Stimulated activated CD8-positive, alpha-beta memory T cell treated with anti-CD3 and anti-CD28 coated beads, Interleukin-7, amount 100 ng/mL, for 48 hours (primary cell): ENCODE measurements at places on chromosomes 12 and 14.
A peak's percentile ranks its signal among the peaks of the same experiment; 100 is the strongest.

- no peak for DNase-seq
Measured at GRCh38 chr14:77186911-77187648, 5.5 kb downstream of the TMEM63C start.

GRCh38 chr14:100271247-100271939, 32.4 kb downstream of the YY1 start:
- no peak for DNase-seq

DNA sequence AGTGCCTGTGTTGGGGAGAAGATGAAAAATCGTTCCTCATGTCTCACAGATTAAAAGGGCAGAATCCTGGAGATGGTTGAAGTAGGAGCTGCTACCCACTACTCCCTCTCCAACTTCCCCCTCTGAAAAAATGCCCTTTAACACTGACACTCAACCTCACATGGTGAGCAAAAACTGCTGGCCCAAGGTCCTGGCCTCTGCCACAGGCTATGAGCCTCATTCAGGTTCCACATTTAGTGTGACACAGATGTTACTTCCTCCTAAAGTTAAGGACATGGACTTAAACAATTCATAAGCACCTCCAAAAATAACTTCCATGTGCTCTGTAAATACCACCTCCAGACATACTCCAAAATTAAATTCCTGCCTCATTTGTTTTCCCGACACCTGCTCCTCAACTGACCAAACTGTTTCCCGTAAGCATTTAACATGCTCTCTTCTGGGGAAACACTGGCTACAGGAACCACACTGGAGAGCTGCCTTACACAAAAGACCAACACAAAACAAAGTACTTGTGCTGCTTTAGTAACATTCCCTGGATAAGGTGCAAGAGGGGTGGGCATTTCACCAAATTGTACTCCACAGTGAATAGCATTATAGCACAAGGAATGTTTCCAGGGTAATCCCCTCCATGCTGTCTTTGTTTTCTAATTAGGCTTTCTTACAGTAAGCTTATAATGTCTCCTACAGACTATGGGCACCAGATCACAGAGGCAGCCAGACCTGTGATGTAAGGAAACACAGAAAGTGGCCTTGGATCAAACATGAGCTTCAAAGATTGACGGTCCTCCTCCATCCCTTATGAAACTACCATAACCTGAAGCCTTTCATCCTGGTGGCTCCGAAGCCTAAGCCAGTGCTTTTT, 57.0 kb downstream of the PHLDA1 start:
- DNase-seq, result no peak

DNA sequence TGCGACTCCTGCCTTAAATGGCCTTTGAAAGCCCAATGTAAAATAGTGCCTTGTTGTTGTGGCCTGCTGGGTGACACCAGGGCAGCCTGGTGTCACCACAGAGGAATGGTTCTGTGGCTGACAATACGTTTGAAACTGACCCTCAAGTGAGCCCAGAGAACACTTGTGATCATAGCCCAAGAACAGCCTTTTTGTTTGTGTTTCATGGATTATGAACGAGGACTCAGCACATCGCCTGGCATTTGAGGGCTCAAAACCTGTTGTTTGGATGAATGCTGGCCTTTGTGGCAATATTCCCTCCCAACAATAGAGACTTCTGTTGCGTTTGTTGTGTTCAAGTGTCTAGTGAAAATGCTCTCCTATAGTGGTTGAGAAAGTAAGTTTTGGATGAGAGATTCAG, 48.5 kb downstream of the TSPAN9 start:
- no peak for DNase-seq

DNA sequence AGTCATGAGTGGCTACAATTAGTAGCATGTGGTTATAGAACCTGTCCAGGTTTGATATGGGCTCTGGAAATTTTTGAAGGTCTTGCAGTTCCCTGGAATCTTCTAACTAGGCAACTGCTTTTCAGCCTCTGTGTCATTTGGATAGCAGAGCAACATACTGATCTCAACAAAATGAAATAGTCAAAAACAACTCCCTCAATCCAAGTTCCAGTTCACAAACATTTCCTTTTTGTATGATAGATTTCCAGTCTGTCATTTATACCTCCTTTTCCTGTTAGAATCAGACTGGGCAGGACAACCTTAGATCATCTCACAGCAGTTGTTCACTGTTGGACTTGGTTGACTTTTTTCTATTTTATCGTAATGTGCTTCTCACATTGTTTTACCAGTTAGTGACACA, 442.1 kb upstream of the PDE3A start:
- DNase-seq, result no peak

DNA sequence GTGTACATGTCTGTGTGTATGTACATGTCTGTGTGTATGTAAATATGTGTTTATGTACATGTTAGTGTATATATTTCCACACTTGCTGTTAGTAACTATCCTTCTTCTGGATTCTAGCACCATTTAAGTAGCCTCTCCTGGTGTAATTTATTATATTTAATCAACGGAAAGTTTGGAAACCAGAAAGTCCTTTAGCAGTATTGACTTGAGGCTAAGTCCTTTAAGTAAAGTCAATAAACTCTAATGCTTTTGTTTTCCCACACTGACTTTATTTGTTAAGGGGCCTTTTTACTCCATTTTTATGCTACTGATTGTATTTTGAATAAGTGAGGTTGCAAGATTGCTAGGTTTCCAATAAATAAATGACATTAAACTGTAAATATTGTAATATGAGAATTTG, 876.4 kb upstream of the SEL1L start:
- no peak for DNase-seq

- DNase-seq, result peak; percentile 78
Measured at GRCh38 chr14:65927931-65928356, 515.4 kb downstream of the FUT8 start.

- DNase-seq, result no peak
Measured at GRCh38 chr14:61080591-61081010, 99.6 kb downstream of the SLC38A6 start.

DNA sequence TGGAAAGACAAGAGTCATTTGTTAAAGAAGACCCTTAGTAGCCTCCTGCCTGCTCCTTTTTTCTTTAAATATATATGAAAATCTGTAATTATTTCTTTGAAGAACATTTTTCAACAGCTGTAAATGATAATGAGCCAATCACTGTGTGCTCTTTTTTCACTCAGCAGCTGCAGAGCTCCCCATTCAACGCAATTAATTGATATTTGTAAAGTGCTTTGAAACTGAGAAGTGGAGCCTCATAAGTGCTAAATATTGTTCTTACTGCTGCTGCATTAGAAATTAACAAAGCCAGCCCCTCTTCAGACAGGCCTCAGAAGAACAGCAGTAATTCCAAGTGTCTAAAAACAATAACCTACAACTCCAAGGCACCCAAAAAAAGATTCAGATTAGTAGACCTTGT, 224.3 kb downstream of the GXYLT1 start:
- no peak for DNase-seq

- no peak for DNase-seq
Measured at GRCh38 chr12:55132816-55133215, 6.6 kb downstream of the OR9K2 start.

GRCh38 chr14:102554821-102555819, 37.3 kb upstream of the RCOR1 start:
- peak; percentile 36 for DNase-seq

DNA sequence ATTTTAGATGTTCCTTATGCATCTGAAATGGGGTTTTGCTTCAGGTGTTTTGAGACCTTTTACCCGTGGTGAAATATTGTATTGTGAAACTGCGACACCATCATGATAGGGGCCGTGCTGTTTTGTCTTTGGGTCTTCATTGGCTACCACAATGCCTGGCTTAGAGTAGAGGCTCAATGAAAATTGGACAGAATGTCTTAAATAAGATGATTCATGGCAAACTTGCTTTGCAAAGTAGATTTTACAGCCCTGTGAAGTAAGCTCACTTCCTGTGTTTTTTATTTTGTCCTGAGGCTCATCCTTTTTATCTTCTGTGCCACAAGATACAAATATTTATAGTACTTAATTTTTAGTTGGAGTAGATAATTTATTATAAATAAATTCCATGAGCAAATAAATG, 111.3 kb upstream of the FRMD6 start:
- DNase-seq, result no peak

DNA sequence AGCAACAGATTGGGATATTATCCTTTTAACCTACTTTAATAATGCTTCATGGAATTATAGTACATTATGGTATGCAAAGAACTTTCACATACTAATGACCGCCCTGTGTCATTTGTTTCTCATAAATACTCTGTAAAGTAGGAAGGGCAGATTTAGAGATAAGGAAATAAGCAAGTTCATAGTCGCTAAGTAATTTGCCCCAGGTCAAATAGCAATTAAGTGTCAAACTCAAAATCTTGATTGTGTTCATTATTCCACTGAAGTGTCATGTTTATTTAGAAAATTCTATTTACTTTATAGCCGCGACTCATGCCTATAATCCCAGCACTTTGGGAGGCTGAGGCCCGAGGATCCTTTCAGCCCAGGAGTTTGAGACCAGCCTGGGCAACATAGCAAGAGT, 98.7 kb upstream of the ATF1 start:
- no peak for DNase-seq

DNA sequence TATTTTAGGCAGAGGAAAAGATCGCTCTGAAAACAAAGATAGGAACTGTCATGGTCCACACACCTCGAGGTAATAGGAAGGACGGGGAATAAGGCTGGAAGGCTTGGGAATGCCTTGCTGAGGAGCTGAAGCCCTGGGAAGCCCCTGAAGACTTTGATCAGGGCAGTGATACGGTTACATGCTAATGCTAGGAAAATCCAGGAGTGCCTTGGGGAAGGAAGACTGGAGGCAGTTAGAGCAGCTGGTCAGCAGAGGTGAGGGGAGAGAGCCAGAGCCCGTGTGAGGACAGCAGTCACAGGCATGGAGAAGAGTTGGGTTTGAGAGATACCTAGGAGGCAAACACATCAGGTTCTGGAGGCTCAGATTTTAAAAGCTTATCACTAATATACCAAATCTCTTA, 8.6 kb upstream of the YY1 start:
- DNase-seq, result no peak

DNA sequence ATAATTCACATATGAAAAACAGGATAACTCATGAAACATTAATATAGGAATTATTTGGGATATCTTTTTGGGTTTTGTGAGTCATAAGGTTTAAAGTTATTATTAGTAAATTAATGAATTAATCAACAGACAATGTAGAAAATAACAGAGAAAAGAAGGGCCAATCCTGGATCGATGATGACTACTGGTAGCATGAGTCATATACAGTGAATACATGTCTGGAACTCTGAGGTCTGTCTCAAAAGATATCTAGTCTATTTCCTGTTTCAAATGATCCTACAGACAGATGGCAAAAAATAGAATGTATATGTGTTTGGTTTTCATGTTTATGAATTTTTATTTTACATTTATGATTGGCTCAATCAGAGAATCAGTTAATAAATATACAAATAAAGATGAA, 86.4 kb upstream of the RTL1 start:
- DNase-seq, result no peak
